ENCODE measurements at places on chromosomes 2 and 18.

DNA sequence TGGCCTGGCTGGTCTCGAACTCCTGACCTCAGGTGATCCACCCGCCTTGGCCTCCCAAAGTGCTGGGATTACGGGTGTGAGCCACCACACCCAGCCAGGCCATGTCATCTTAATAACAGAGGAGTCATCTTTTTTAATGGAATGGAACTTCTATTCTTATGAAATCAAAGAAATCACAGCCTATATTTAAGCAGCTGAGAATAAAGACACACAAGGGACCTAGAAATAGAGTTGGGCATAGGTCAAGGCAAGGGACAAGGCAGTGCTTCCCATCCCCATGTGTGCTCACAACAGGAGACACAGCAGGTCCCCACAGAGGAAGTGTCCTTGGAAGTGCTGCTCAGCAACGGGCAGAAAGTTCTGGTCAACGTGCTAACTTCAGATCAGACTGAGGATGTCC is 3.2 kb downstream of the SNX17 start:
- DNase-seq = no peak

- DNase-seq = no peak
Observed at GRCh38 chr2:101909760-101910159, 82.0 kb upstream of the IL1R2 start.

- no peak for DNase-seq
Observed at GRCh38 chr2:226892729-226893128, 56.9 kb downstream of the RHBDD1 start.

DNA sequence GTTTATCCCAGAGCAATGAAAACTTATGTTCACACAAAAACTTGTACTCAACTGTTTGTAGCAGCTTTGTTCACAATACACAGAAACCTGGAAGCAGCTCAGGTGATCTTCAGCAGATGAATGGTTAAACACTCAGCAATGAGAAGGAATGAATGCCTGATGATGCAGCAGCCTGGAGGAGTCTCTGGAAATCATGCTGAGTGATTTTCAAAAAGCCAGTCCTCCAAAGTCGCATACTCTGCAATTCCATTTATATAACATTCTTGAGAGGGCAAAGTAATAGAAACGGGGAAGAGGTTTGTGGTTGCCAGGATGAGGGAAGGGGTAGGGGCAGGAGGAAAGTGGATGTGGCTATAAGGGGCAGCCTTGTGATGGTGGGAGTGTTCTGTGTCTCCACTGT is 108.1 kb downstream of the CTIF start:
- DNase-seq = no peak

DNA sequence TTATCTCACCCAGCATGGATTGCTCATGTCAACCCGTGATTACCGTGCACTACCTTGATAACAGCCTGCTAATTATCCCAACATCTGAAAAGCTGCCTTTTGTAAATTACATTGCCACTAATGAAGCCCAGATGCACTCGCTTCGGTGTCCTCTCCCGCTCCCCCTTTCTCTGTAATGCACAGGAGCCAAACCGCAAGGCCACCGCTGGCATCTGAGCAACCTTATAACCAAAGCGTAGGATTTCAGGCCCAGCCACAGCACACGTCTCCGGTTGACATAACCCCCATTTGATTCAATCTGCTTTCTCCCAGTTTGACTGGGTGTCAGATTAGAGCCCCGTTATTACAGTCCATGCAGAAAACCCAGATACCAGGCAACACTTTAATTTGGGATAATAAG is 341.2 kb downstream of the ALK start:
- no peak for DNase-seq

GRCh38 chr18:23718243-23718720 is 29.0 kb downstream of the LAMA3 start:
- DNase-seq = no peak

DNA sequence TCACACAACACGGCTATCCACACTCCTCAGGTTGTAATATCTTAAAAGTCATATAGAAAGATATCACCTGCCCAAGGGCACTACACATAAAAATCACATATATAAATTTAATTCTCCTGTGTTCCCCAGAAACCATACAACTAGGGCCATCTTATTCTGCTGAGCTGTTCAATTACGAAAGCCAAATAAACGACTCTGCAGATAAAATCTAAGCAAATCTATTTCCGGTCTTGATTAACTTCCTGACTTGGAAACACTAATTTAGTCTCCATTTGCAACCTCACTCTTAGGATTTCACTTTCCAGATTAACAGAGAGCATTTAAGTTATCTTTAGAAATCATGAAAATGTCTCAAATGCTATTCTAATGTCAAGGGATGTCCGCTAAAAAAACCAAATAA is 23.9 kb upstream of the STK17B start:
- DNase-seq = no peak

GRCh38 chr2:80363791-80364349 is 59.3 kb upstream of the LRRTM1 start:
- no peak for DNase-seq

GRCh38 chr2:222706616-222707015 is 35.2 kb downstream of the MOGAT1 start:
- DNase-seq = no peak

DNA sequence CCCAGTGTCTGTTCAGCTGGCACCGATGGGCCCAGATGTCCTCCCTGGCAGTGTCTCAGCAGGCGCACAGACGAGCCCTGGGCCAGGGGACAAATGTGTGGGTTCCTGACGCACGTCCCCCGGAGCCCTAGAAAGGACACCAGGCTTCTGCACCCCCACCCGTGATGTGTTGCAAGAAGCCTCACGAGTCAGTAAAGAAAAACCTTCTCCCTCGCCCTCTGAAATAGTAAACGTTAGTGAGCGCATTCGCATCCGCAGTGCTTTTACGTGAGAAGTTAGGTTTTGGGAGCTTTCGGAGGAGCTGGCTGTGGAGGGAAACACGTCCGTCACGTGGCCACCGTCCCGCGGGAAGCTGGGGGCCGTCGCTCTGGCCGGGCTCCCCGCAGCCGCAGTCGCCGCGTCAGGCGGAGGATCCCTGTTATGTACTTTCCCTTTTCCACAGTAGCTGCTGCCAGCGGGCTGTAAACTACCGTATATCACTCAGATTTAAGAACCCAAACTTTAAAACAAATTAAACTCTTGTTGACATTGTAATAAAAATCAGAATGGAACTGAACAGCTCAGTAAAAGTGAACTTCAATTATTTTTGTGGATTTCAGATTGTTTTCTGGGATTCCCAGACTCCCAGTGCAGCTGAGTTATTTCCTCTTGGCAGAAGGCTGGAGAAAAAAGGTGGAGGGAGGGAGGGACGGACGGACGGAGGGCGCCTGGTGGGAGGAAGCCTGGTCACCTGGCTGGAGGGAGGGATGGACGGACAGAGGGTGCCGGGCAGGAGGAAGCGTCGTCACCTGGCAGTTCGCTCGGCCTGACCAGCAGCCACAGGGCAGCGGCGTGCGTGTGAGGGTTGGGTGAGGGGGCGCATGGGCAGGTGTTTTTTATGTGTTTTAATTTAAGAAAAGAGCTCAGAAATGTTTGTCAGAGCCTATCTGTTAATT is 112.1 kb downstream of the NFATC1 start:
- DNase-seq = no peak

DNA sequence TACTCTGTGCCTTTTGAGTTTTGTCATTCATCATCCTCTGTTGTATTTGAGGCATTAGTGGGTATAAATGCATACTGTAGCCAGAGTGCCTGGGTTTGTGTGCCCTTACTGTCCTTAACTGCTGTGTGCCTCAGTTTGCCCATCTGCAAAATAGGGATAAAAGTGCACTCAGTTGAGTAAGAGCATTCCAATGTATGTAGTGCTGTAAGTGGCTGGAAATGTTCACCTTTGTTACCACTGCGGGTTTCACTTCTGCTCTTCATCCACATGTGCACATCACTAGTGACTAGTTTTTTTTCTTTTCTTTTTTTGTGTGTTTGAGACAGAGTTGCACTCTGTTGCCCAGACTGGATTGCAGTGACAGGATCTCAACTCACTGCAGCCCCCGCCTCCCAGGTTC is 39.9 kb downstream of the PLEKHB2 start:
- DNase-seq = no peak

GRCh38 chr2:49360407-49360767 is 206.1 kb upstream of the FSHR start:
- DNase-seq = no peak

GRCh38 chr18:49849331-49850217 is 36.2 kb upstream of the ACAA2 start:
- DNase-seq = no peak

DNA sequence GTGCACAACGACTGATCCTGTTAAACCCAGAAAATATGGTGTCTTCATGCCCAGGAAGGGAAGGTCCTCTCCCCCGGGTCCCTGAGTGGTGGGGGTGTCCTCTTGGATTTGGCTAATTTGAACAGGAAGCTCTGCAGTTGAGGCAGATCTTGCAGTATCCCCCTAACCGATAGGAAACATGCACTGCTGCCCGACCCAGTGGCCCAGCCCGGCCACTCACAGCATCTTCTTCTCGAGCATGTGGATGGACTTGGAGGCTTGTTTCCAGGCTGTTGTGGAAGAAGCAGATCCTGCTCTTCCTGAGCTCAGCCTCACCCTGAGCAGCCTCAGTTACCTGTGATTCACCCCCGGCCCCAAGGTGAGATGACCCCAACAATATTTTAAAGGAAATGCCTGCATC is 46.4 kb upstream of the ASB1 start:
- DNase-seq = no peak

DNA sequence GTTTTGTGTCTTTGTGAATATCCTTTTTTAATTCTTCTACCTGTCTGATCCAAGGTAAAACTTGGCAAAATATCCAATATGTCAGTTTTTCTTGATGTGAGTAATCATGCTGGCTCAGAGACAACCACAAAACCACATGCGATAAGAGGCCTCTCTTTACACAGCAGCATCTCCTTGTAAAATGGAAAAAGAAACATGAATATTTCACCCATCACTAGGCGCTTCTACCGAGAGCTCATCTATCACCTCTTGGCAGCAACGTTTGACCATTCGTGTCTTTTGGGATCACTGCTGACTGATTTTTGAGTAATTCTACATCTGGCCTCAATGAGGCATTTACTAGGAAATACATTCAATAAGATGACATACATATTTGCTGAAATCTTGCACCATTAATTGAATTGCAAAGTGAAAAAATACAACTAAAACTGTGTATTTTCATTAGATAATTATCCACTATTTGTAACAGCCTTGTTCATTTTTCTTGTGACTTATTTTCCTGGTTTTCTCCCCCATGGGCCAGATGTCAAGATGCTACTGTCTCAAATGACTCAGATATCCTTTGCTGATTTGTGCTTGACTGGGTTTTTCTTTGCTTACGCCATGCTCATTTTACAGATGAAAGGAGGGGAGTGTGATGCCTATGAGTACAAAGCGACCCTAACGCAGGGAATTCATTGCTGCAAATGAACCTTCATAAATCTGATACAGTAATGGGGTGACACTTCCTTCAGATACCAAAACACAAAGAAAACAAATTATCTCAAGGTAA is 467.5 kb downstream of the FBXO15 start:
- no peak for DNase-seq

DNA sequence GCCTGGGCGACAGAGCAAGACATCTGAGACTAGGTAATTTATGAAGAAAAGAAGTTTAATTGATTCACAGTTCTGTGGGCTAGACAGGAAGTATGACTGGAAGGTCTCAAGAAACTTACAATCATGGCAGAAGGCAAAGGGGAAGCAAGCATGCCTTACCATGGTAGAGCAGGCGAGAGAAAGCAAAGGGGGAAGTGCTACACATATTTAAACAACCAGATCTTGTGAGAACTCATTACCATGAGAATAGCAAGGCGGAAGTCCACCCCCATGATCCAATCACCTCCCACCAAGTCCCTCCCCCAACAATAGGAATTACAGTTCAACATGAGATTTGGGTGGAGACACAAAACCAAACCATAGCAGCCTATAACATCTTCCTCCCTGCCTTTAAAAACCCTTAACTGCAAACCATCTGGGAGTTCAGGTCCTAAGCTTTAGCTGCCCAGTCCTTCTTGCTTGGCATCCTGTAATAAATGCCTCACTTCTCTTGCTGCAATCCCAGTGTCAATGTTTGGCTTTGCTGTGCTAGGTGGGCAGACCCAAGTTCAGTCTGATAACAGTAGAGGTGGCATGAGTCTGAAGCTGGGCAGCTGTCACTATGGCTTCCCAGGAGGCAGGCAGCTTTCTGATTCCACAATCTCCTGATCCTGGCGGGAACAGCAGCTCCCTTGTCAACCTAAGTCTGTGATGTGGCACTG is 11.2 kb upstream of the SP5 start:
- no peak for DNase-seq

DNA sequence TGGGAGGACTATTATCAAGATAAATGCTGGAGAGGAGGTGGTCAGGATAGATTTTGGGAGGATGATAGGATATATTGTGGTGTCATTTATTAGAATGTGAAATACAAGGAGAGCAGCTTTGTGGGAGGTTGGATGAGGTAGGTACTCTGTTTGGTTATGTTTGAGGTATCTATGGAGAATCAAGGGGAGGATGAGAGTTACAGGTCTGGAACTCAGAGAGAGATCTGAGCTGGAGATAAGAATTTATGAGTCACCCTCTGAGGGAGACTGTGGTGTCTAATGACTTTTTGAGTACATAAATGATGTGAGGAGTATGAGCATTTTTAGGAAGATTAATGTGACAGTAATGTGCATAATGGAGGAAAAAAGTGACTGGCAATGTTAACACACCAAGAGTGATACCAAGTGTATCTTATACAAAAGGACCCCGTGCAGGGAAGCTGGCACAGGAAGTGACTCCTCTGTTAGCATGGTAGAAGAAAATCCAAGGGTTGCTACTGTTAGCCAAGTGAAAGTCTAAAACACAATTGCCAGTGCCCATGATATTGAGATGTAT is 48.2 kb downstream of the CRIM1 start:
- DNase-seq = no peak

DNA sequence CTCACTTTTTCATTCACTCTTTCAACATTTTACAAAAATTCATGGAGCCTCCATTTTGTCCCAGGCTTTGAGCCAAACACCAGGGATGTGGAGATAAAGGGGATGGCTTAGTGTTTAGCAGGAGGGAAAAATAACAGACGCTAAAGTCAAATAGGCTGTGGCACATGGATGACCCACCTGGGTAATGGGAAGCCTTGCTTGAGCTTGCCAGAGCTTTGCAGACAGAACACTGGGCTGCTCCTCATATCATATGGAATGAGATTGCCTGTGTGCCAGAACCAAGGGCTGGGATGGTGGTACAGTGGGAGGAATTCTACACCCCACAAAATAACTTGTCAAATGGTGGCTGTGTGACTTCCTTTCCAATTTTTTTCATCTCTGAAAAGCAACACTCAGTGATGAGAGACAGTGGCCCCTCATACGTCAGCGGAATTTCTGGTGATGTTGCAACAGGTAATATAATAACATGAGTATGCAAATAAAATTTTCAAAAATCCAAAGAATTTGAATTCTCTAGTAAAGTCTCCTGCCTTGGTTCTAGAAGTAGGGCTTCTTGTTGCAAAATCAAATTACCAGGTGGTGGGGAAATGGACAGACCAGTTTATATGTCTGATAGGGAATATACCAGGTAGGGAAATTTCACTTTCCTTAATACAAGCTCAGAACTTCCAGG is 252.9 kb downstream of the CLIP4 start:
- DNase-seq = no peak

- no peak for DNase-seq
Observed at GRCh38 chr2:230863031-230863430, 1.7 kb upstream of the ITM2C start.
